Stimulated activated CD4-positive, alpha-beta T cell treated with anti-CD3 and anti-CD28 coated beads, Interleukin-1b, Interleukin-23, amount 100 ng/mL, for 1 hour (primary cell): ENCODE measurements at places on chromosomes 3 and 15.

- DNase-seq, result no peak
These were observed 409.9 kb downstream of the FHIT start for GRCh38 chr3:60841355-60841754.

GRCh38 chr3:130576375-130577266 lies 59.6 kb downstream of the COL6A6 start:
- DNase-seq, result no peak

DNA sequence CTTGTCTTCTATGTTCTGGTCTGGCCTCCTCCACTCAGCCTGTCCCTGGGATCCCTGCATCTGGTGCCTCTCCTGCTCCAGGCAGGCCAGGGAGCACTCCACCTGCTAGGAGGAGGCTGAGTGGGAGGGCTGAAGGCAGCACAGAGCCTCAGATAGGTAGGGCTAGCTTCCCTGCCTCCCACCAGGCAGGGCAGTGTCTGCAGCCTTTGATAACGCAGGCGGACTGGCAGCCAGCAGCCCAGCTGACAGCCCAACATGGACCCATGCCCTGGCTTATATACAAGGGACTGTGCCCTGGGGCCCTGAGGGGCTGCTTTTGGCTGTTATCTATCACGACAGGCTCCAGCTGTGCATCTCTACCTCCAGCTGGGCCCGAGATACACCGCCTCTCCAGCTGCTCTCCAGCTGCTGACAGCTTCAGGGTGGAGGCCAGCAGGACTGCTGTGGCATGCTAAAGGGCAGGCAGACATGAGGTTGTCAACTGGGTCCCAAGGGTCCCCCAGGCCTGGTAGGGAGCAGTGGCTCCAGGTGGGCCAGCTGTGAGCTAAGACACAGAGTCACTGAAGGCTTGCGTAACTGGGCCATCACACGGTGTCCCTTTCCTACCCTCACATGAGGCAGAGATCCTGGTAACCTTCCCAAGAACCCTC lies 5.2 kb upstream of the CLK3 start:
- no peak for DNase-seq

- no peak for DNase-seq
These were observed 35.0 kb upstream of the TJP1 start for GRCh38 chr15:29857221-29857789.

- no peak for DNase-seq
These were observed 92.5 kb upstream of the MB21D2 start for GRCh38 chr3:193010191-193010590.

- DNase-seq, result no peak
These were observed 144.7 kb upstream of the DPH6 start for GRCh38 chr15:35690698-35691116.

GRCh38 chr3:135127946-135128470 lies 332.9 kb downstream of the EPHB1 start:
- DNase-seq, result no peak

DNA sequence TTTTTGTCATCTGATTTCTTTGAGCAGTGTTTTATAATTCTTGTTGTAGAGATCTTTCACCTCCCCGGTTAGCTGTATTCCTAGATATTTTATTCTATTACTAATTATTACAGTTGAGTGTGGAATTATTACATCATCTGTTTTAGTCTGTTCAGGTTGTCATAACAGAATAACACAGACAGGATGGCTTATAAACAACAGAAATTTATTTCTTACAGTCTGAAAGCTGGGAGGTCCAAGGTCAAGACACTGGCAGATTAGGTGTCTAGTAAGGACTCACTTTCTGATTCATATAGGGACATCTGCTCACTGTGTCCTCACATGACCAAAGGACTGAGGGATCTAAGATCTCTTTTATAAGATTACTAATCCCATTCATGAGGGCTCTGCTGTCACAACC lies 121.3 kb upstream of the THBS1 start:
- DNase-seq, result no peak

- no peak for DNase-seq
These were observed 34.1 kb upstream of the HES1 start for GRCh38 chr3:194101592-194102432.

GRCh38 chr15:44603126-44603525 lies 60.3 kb downstream of the SPG11 start:
- no peak for DNase-seq

DNA sequence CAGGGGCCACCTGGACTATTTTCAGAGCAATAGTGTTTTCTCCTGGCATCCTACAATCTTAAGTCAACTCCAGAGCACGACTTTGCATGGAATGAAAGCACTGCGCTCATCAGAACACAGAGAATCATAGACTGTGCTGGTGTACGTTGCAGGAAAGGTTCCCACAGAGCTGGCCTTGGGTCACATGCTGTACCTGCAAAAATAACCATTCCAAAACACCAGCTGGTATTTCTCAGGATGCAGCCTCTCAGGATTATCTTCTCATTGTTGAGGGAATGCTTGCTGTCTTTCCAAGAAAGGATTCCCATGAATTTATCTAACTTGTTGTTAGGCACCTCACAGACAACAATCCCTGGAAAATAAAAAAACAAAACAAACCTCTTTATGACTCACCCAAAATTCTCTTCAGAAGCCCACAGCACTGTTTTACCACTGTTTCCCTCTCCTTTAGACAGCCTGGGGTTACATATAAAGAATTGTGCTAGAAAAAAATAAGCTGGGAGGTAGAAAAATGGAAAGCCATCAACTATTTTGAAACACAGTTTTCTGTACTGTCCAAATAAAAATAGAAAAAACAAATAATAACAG lies 131.7 kb downstream of the ATP8B4 start:
- DNase-seq, result no peak

- DNase-seq, result no peak
These were observed at the start of gene CHRNA7 for GRCh38 chr15:32029862-32030781. CHRNA7 (plus strand) TSS chr15:32030515; CDS start chr15:32030595, 80 bp downstream.

- no peak for DNase-seq
These were observed 18.9 kb upstream of the ATP2B2 start for GRCh38 chr3:10524270-10524669.

DNA sequence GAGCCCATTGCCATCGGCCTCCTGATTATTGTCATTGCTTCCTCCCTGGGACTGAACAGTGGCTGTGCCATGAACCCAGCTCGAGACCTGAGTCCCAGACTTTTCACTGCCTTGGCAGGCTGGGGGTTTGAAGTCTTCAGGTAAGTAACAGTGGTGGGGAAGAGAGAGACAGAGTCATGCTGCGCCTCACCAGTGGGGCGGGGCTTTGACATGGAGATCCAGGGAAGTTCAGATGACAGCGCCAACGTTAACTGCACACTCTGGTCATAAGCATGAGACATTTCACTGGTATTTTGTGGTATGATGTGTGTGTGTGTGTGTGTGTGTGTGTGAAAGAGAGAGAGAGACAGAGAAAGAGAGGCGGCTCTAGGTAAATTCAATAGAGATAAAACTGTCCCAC lies 41.0 kb downstream of the AQP9 start:
- no peak for DNase-seq

DNA sequence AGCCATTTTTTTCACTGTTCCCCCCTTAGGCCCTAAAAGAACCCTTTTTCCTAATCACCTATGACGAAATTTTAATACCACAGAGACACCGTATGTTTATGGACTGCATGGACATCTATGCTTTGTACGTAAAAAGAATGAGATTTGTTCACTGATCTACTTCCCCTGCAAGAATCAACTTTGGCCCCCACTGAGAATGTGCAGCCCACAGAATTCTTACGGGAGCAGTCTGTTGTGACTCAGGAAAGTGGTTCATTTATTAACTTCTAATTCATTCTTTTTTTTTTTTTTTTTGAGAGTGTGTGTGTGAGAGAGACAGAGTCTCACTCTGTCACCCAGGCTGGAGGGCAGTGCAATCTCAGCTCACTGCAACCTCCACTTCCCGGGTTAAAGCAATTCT lies 17.6 kb downstream of the EIF4E3 start:
- no peak for DNase-seq

DNA sequence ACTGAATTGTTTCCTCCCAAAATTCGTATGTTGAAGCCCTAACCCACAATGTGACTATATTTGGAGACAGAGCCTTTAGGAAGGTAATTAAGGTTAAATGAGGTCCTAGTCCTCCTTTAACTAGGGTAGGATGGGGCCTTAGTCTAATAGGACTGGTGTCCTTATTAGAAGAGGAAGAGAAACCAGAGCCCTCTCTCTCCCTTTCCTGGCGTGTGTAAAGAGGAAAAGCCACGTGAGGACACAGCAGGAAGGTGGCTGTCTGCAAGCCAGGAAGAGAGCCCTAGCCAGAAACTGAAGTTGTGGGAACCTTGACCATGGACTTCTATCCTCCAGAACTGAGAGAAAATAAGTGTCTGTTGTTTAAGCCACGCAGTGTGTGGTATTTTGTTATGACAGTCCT lies 94.3 kb downstream of the OXNAD1 start:
- DNase-seq, result no peak

- DNase-seq, result no peak
These were observed 144.9 kb downstream of the EPHB1 start for GRCh38 chr3:134939978-134940377.

DNA sequence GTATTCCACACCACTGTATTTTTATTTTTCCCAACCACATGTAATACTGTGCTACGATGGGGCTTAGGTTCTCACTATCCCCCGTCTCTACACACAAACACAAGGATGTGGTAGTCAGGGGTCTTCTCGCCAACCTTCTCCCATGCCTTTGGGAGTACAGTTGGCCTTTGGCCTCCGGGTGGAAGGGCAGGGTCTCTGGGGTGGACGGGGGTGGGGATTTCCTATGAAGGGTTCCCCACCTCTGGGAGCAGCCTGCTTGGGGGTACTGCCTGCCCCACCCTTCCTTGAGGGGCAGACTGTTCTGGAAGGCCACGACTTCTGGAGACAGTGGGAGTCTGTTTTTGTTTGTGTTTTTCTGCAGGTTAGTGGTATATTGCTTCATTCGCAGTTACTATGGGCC lies 21.3 kb upstream of the RAD18 start:
- no peak for DNase-seq

GRCh38 chr3:133115176-133115575 lies 77.0 kb downstream of the TMEM108 start:
- DNase-seq, result no peak

- DNase-seq, result no peak
These were observed 802 bp downstream of the RCN2 start for GRCh38 chr15:76932135-76932966.

GRCh38 chr3:167305340-167305890 lies 74.7 kb downstream of the ZBBX start:
- DNase-seq, result no peak

DNA sequence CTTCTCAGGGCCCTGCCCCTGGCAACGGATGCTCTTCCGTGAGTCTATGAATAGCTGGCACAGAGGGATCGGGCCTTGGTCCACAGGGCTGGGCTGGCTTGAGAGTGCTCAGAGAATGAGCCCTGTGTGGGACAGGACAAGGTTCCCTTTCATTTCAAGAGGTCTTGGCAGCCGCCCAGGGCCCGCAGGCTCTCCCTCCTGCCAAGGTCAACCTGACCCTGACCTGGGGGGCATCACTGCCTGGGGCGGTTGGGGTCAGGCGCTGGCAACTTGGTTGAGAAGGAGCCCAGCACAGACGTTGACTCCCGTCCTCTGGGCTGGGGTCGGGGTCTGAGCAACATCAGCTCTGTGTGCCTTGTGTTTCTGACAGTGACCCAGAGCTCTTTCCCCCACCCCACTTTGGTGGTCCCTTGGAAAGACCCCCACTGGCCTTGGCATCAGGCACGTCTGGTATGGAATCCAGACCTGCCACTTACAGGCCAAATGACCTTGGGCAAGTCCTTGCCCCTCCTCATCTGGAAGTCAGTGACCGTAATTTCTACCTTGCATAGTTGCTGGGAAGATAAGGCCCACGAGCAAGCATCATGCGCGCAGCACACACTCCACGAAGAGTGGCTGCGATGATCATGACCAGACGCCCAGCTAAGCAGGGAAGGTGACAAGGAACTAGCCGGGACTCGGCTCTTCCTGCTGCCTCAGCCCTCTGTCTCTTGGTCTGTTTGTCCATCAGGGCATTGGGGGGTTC lies 36.4 kb downstream of the EPHB3 start:
- no peak for DNase-seq

DNA sequence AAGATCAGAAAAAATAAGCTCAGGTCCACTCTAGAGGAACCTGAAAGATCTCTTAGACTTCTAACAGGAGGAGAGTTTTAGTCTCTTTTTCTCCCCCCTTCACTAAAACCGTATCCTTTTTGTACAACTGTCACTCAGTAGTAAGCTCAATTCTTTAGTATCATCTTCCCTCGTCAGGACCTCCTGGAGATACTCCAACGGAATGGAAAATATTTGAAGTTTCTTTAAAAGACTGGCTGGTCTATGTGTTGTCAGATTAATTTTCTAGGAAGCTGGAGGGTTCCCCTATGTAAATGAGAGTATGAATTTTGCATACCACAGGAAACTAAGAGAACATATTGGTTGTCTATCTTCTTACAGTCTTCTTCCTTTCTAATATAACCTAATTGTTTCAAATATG lies 747.7 kb upstream of the CBLB start:
- DNase-seq, result no peak

DNA sequence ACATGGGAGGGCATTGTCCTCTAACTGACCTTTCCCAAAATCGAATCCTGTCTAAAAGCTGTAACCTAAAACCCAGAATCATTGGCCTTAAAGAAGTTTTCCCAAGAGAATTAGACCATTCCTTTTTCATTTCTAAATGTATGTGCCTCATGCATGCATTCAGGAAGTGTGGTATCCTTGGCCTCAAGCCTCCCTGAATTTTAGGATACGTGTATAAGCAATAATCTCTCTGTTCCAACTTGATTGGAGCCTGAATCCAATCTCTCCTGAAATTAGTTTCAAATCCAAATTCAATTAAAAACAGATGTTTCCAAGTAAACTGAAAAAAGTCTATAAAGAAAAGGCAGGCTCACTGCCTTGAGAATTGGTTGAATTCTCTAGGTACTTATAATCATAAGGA lies 86.0 kb upstream of the VEPH1 start:
- no peak for DNase-seq

- DNase-seq, result no peak
These were observed 902.1 kb upstream of the SEMA6D start for GRCh38 chr15:46815240-46815639.

DNA sequence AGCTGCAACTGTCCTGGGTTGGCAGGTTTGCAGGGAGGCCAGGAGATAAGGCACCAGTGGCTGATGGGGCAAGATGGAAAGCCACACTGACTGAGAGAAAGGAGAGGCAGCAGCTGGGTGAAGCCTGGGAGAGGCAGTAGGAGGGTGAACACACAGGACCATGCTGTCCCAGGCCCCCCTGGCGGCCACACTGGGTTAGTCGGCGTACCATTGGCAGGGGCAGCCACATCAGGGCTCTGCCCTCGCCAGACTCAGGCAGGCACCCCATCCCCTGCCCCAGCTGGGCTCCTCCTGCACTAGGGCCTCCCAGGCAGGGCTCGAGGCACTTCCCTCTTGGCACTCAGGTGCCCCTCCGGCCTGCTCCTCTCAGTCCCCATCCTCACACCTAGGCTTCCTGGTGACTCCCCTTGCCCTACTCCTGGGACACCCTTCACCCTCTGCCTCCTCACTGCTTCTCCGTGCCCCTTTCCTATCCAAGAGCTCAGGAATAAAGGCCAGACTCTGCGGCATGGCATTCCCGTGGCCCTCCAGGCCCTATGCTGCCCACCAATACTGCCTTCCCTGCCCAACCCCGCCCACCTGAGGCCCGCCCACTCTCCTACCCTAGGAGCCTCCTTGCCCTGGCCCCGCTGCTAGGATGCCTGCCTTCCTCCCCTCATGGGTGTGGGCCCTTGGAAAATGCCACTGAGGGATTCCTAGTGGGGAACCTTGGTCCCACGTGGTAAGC lies 28.7 kb upstream of the DUSP7 start:
- DNase-seq, result no peak
